Suprapubic skin (tissue), 4 donors: ENCODE measurements at places on chromosomes 3 and 15.

DNA sequence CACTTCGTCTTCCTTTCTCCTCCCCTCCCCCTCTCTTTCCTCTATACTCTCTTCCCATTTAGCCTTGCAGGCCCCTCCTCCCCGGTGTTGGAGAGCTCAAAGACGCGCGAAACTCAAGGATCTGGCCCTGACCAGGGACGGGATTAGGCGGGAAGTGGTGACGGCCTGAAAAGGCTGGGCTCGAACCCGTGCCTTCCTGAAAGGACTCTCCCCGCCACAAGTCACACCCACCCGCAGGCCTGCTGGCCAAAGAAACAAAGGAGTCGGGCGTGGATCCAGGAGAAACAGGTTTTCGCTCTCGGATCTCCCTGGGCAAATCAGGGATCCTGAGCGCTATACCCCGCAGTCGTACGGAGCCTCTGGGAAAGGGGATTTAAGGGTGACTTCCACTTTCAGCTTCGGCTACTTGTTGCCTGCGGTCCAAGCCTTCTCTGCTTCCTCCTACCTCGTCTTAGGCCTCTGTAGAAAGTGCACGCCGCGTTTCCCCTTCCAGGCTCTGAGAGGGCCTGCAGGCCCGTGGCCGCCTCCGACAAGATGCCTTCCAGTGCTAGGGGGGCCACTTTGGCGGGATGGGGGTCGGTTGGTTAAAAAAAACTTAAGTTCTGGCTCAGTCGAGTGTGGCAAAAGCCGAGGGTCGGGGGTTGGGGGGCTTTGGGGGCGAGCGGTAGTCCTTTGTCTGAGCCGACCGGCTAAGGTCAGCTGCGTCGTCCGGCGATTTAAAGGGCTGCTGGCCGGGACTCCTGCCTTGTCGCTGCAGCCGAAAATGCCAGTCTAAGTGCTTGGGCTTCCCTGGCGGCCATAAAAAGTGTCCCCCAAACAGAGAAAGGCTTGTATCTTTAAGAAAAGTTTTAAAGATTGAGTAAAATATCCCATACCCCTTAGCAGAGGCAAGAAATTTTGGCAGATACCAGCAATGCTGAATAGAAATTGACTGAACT, 8.2 kb downstream of the ZIC4 start:
- no peak for DNase-seq

DNA sequence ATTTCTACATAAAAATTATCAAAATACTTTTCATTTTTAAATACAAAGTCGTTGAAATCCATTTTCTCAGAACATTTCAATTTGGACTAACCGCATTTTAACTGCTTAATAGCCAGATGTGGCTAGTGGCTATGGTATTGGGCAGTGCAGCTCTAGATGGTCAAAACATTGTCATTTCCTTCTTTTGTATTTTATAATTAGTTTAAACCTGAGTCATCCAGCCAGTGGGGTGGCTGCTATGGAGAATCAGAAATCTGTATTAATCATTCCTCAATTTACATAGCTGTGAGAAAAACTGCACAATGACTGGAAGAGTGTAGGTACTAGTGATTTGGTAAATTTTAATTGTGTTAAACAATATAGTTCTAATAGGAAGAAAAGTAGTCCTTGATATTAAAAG, 245.3 kb downstream of the PDZRN3 start:
- no peak for DNase-seq

GRCh38 chr3:38587548-38588131, 61.8 kb downstream of the SCN5A start:
- peak; percentile 56 for DNase-seq

- DNase-seq, result no peak
Observed at GRCh38 chr3:65339192-65339740, 651.5 kb upstream of the ADAMTS9 start.

DNA sequence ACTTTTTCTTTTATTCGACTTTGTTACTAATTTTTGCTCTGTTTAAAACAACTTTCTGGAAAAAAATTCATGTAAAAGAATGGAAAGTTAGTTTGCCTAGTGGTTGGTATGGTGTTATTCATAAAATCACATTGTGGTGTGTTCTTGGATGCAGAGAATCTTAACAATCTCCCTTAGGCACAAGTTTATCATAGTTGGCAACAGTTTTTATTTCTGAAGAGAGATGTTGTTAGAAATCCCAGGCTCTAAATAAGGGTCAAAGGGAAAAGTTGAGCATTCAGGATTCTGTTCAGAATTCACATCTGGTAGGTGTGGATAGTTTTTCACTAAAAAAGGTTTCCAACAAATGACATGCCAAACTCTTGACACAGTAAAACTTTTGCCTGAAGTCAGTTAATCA, 6.4 kb downstream of the DUT start:
- DNase-seq, result no peak

- no peak for DNase-seq
Observed at GRCh38 chr3:192802957-192803899, 75.9 kb upstream of the FGF12 start.

DNA sequence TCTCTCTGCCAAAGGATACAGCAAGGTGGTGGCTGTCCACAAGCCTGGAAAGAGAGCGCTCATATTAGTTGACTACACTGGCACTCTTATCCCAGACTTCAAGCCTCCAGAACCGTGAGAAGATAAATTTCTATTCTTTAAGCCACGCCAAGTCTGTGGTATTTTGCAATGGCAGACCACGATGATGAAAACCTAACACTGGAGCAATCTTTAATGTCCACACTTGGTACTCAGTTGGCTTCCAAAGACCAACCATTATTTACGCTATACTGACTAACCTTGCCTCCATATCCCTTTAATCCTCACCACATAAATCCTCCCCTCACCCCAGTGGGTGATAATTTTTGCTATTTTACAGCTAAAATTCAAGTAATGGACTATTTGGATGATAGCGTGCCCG, 16.9 kb upstream of the LACTB start:
- no peak for DNase-seq

- DNase-seq, result no peak
Observed at GRCh38 chr3:127851899-127852298, 29.6 kb upstream of the MGLL start.

- DNase-seq, result no peak
Observed at GRCh38 chr15:32952901-32953532, 235.2 kb downstream of the GREM1 start.

- DNase-seq, result no peak
Observed at GRCh38 chr15:37084602-37085001, 15.7 kb downstream of the MEIS2 start.

- peak; percentile 90 for DNase-seq
Observed at GRCh38 chr3:39146611-39147591, 6.5 kb downstream of the CSRNP1 start.

- DNase-seq, result no peak
Observed at GRCh38 chr15:34116620-34117019, 14.7 kb downstream of the PGBD4 start.

GRCh38 chr3:191269289-191270085, 59.7 kb upstream of the CCDC50 start:
- no peak for DNase-seq

- no peak for DNase-seq
Observed at GRCh38 chr3:157120071-157120892, 39.7 kb downstream of the CCNL1 start.

GRCh38 chr15:74906067-74906449, 593 bp downstream of the FAM219B start:
- DNase-seq, result no peak

- no peak for DNase-seq
Observed at GRCh38 chr15:64285871-64286270, 70.1 kb downstream of the CSNK1G1 start.

DNA sequence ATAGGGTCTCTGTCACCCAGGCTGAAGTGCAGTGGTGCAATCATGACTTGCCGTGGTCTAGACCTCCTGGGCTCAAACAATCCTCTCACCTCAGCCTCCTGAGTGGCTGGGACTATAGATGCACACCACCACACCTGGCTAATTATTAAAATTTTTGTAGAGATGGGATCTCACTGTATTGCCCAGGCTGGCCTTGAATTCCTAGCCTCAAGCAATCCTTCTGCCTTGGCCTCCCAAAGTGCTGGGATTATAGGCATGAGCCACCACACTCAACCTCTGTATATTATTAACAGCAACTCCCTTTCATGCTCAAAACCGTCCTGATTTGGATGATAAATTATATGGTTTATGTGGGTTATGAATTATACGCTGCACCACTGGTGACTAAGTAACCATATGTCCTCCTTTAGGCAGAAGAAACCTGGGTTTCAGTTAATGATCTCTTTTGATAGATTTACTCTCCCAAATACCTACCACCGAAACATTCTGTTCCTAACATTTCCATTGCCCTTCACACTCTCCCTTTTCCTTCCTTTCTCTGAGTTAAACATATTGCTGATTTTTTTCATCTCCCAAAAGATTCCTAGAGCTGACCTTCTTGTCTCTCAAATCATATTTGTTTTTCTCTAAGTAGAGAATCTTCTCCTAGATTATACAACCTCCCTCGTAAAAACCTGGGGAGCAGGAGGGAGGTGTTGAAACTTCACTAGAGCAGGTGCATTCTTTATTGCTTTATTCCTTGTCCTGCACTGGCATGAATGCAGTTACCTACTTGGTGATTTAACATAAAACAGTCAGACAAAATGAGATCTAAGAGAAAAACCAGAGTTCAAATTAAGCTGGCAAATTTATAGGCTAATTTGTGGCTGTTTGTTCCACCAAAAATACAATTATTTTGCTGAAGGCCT, 32.9 kb downstream of the PCYT1A start:
- DNase-seq, result no peak

DNA sequence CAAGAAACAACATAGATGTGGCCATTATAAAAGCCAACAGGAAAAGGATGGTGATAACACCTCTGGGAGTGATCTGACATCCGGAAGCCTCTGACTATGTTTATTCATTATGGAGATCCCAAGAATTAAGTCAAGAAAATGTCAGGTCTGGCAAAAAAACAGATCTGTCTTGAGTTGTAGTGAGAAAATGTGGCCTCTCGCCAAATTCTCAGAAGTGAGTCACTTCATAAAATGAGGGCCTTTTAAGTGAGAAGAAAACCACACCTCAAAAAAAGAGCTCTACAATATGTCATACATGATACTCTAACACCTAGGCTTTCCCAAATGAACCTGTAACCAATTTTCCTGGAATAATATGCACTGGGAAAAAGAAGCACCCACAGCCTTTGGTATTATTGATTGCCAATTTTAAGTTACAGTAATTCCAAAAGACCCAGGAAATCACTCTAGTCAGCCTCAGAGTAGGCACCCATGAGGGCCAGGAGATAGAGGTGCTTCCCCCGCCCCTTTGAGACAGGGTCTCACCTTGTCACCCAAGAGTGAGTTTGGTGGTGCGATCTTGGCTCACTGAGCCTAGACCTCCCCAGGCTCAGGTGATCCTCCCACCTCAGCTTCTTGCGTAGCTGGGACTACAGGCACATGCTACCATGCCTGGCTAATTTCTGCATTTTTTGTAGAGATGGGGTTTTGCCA, 38.0 kb downstream of the CCR3 start:
- DNase-seq, result no peak

- no peak for DNase-seq
Observed at GRCh38 chr15:40769274-40770146, at the start of gene C15orf62. Gene C15orf62, plus strand, starts transcription at chr15:40769980. Its CDS starts 516 bp downstream, at chr15:40770496.

GRCh38 chr3:14803981-14804834, 14.6 kb upstream of the FGD5 start:
- no peak for DNase-seq

- DNase-seq, result no peak
Observed at GRCh38 chr3:122563717-122564025, 429 bp downstream of the PARP9 start.

- no peak for DNase-seq
Observed at GRCh38 chr3:153221748-153222162, 59.7 kb downstream of the RAP2B start.

DNA sequence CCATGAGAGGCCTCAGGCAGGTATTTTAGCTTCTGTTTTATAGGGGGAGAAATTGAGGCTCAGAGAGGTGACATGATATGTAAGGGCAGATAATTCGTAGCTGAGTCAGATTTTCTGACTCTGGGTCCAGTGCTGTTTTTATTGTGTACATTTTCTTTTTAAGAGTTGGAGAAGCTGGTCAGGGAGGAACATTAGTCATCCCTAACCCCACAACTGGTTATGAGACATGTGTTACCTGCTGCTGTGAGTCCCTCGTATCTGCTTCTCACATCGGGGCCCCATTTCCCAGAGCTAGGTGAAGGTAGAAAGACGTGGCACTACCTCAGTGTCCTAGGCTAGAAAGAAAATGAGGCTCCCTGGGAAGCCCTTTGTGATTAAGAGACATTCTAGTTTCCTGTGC, 28.6 kb downstream of the GALNT15 start:
- no peak for DNase-seq

DNA sequence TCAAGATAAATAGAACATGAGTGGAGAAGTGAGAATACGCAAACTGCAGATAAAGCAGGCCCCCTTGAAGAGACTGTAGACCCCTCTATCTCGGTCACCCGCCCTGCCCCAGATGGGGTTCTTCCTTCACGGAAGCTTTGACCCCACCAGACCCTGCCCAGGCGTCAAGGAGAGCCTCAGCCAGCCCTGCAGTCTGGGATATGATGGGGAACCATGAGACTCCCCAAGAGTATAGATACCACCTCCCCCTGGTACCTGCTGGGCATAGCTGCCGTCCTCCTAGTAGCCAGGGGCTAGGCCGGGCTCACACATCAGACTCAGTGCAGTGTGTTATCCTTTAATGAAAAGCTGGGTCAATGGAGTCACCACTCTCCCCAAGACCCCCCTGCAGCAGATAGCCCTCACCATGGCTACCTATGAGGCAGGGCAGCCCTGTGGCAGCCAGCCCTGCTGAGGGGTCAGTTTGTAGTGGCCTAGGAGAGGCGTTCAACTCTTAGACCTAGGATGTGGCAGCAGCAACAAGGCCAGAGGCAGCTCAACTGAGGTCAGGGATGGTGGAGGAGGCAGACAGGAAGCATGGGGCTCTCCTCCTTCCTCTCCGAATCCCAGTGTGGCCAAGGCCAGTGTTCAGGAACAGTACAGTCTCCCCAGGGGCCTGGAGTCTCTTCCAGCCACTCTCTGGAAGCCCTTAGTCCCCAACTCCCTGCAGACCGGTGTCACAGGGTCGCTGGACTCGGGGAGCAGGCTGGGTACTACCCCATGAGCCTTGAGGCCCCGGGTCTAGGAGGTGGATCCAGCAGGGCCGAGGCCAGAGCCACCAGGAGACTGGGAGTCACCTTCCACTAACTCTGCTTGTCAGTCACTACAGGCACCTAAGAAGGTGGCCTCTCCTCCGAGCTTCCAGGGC, 26.1 kb downstream of the PLXNB1 start:
- peak; percentile 74 for DNase-seq

- no peak for DNase-seq
Observed at GRCh38 chr3:73540969-73541740, 83.6 kb downstream of the PDZRN3 start.

GRCh38 chr3:168024537-168024941, 71.2 kb downstream of the GOLIM4 start:
- no peak for DNase-seq

- DNase-seq, result no peak
Observed at GRCh38 chr3:122941228-122942206, 86.0 kb downstream of the SEMA5B start.
